NCI-H1092 treated with DMSO at 0.1 percent for 48 hours (cell line): ENCODE measurements at places on chromosomes 5 and 9.

DNA sequence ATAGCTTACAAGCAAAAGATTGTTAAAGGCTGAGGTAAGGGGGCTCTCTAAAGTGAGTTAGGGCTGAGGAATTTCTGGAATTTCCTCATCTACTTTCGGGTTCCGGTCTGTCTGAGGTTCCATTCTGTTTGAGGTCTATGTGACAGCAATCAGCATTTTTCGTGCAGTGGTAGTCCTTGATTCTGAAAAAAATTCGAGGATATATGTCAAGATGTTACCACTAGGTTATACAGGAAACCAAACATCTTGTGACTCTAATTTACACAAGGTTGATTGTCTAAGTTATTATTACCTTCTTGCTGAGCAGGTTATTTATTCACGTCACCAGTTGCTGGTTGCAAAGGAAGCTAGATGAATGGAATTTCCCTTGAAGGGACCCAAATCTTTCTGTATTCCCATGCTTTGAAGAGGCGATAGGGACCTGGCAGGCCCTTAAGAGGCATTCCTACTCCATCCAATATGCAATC, 35.2 kb downstream of the RLN2 start:
- DNase-seq: no peak

DNA sequence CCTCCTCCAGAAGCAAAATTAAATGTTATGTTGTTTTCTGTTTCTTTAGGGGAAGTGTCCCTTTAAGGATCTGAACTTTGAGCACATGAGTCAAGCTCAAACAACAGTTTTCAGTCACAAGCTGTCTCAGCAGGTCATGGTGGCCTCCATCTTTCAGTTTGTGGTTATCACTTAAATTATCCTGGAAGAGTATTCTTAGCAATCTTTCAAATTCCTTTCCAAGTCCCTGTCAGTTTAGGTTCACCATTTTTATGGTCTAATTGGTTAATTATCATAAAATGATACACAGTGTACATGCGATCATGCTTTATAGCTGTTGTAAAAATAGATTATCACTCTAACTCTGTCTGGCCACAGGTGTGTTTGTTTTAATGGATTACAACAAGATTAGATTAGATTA, 43.1 kb upstream of the SELENOP start:
- DNase-seq: no peak

DNA sequence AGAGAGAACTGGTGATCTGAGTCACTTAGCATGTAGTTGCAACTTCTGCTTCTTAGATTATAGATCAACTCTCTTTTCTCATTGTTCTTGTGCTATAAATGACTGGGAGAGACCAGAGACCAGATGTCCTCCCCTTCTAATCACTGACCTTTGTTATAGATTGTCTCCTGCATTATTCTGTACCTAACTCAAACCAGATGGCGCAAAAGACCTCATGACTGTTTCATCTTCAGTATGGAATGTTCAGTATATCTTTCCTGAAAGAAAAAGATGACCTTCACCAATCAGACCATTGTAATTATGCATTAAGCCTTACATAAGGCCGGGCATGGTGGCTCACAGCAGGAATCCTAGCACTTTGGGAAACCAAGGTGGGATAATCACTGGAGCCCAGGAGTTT, 30.5 kb upstream of the ADAM19 start:
- no peak for DNase-seq

DNA sequence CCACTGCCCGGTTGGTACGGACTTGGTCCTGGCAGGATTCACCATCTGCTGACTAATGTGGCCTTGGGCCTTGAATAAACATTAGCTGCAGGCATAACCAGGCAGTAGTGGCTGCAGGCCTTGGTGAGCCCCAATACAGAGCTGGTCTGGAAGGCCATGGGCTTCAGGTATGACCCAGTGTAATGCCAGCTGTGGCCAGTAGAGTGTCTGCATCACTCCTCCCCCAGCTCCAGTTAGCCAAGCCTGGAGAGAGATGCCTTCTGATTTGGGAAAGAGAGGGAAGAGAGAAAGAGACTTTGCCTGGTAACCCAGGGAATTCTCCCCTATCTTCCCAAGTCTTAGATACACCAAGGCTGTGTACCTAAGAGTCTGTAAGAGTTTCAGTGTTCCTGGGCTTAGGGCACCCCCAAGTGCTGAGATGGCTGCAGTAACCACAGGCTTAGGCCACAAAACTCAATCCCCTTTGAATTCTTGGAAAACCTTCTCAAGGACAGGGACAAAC, 5.6 kb upstream of the C5 start:
- DNase-seq: no peak

DNA sequence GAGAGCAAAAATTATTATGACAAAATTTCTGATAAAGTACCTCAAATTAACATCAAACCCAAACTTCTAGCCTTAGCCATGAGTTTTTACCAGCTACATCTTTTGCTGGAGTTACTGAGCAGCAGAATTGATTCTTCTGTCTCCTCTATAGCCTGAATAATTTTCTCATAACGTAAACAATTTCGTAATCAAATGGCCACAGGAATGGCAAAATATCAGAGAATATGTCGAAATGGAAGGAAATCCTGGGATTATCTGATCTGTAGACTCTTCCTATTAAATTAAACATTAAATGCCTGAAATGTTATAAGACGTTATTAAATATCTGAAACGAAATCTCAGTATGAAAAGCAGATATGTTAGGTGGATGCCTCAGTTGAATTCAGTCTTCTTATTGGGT, 41.1 kb downstream of the LURAP1L start:
- no peak for DNase-seq

- peak; percentile 79 for DNase-seq
Observed at GRCh38 chr5:35198075-35198474, 32.2 kb downstream of the PRLR start.

- peak; percentile 11 for DNase-seq
Observed at GRCh38 chr5:135443161-135443960, 3.8 kb downstream of the DCANP1 start.

DNA sequence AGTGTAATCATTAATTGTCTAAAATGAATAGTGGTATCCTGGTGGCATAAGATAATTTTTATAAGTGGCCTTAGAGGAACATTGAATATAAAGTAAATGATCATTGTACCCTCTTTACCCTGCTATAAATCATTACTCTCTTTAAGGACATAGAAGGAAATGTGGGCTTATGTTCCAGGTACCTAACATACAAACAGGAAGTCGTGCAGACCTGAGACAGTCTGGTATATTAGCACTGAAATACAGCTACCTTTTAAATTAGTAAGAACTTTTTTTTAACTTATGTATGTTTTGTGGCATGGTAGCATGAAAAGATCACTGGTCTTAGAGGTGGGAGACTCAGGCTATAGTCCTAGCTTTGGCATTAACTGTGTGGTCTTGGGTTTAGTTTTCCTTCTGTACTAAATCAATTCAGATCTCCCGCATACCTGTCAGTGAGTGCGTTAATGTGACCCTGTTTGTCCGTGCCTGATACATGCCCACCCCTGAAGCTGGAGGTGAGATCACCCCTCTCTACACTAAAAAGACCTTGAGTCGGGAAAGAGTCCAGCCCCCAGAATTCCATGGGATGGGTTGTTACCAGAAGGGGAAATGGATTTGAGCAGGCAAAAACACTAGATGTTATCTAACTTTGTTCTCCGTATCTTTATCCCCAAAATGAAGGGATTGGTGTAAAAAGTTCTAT, 59.4 kb upstream of the ERBIN start:
- no peak for DNase-seq

GRCh38 chr5:123035360-123035917, 1.1 kb downstream of the PPIC start:
- no peak for DNase-seq
